ENCODE measurements at places on chromosomes 4 and X.

DNA sequence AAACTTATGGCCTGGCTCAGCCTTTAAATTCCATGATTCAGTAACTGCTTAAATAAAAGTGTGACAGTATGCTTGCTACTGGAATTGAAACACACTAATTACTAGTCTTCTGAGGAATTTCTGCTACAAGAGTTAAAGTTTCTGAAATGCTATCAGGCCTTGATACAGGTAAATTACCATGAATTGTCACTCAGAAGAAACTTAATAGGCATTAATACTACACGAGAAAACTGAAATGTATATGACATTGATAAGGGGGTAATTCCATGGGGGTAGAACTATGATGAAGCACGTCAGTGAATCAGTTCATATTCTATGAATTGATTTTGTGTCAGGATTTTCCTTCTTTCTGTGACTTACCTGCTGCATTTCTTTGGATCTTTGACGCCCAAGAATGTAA, 3.0 kb upstream of the NPY1R start:
- DNase-seq: no peak

DNA sequence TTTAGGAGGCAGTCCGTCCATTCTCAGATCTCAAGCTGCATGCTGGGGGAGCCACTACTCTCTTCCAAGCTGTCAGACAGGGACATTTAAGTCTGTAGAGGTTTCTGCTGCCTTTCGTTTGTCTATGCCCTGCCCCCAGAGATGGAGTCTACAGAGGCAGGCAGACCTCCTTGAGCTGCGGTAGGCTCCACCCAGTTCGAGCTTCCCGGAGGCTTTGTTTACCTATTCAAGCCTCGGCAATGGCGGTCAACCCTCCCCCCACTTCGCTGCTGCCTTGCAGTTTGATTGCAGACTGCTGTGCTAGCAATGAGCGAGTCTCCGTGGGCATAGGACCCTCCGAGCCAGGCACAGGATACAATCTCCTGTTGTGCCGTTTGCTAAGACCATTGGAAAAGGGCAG, 10.7 kb upstream of the ADH5 start:
- DNase-seq: no peak

- no peak for DNase-seq
Measured at GRCh38 chrX:88560673-88561330, 186.2 kb upstream of the CPXCR1 start.

GRCh38 chr4:8708401-8709021, 115.9 kb downstream of the CPZ start:
- DNase-seq: no peak

DNA sequence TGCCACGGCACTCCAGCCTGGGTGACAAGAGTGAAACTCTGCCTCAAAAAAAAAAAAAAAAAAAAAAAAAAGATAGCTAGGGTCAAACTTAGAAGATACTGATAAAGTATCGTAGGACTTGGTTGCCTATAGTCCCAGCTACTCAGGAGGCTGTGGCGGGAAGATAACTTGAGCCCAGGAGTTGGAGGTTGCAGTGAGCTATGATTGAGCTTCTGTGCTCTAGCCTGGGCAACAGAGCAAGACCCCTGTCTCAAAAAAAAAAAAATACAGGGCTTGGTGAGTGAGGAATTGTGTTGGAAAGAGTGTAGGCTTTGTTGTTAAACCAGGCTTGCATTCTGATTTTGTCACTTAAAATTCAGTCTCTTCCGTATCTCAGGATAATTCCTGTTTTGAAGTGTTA, 6.2 kb downstream of the TAF1 start:
- no peak for DNase-seq
